ENCODE measurements at places on chromosomes 5 and 9. TPM values are rescaled to one million over a fixed set of nuclear protein-coding genes. Genes with fewer than 3 reads are reported as not detected.

GRCh38 chr5:170393235-170393634 is 4.1 kb upstream of the KCNMB1 start:
- DNase-seq, result no peak

DNA sequence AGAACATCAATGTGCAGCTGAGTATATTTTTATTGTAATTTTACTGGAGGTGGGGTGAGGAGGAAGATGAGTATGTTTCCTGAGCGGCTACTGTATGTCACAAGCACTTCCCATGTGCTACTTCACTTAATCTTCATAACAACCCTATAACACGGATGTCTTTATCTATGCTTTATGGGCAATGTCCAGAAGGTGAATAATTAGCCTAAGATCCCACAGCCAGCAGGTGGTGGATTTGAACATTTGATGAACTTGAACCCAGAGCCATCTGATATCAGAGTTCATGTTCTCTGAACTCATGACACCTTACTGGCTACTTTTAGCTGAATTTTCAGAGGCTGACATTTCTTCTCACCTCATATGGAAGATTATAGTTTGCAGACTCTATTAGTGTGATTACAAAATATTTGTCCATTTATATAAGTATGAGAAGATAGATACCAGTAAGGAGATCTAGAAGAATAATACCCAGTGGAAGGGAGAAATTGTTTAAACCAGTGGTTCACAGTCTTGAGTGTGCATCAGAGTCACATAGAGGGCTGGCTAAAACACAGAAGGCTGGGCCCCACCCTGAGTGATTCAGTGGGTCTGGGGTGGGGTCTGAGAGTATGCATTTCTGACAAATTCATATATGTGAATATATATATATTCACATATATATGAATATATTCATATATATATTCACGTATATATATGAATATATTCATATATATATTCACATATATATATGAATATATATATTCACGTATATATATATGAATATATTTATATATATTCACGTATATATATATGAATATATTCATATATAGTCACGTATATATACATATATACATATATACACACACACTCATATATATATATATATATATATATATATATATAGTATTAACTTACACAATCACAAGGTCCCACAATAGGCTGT is 164.4 kb upstream of the NR3C1 start:
- DNase-seq, result no peak

DNA sequence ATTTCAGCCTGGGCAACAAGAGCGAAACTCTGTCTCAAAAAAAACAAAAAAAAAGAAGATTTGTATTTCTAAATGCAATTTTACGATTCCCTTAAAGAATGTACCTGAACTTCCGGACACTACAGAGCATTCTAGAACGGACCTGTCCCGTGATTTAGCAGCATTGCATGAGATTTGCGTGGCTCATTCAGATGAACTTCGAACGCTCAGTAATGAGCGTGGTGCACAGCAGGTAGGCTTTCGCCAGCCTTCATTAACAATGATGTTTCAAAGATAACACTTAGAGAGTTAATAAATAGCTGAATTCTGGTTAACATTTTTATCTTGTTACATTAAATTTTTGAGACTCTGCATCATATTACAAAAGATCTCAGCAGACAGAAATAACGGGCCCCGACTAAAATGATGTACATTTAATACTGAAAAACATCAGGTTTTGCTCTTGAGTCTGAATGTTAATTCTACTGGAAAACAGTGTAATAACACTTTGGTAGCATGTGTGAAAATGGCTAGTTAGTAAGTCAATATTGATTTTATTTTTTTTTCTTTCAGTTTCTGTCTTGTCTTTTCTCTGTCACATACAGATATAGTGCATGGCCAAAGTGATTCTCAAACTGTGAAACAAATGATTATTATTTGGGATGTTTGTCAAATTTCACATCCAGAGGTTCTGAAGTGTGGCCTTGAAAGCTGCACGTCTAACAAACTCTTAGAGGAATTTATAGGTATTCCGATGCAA is 23.3 kb downstream of the CCNH start:
- no peak for DNase-seq

Gene SPINK14
- total RNA-seq, result not detected

GRCh38 chr9:16591092-16591491 is 279.4 kb downstream of the BNC2 start:
- no peak for DNase-seq

Data from thyroid gland (tissue), 4 donors.